Fibroblast of pulmonary artery (primary cell): ENCODE measurements at places on chromosomes 6 and 20.
A peak's percentile ranks its signal among the peaks of the same experiment; 100 is the strongest.

DNA sequence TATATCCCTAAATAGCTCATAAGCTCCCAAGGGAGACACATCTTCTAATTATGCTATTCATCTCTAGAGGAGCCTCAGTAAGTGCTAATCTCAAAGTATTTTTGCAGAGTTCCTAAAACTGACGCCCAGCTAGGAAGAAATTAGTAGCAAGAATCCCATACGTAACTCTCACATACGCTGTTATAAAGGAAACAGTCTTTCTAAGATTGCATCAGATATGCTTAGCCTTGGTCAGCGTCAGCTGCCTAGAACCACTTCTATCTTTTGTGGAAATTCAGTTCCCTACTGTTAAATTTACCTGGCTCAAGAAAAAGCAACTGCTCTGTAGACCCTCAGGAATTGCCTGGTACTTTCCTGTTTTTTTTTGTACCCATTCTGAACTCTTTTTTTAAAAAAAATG, 13.6 kb downstream of the RIPOR2 start:
- DNase-seq, result no peak

GRCh38 chr20:23142162-23143050, 56.3 kb upstream of the CD93 start:
- DNase-seq, result no peak

DNA sequence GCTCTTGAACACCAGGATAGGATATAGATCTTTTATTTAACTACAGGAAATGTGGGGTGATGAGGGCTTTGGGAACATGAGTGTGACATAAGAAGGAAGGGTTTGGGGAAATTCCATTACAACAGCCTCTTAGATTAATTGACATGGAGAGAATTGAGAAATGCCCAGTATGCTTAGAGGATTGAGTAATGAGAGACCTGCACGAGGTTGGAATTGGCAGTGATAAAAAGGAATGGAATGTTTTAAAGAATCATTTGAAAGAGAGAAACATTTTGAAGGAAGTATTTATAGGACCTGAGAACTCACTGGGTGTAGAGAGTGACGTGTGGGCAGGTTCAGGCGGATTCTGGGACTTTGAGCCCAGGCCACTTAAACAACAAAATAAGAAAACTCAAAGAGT, 227.0 kb downstream of the BMP2 start:
- DNase-seq, result peak; percentile 60

DNA sequence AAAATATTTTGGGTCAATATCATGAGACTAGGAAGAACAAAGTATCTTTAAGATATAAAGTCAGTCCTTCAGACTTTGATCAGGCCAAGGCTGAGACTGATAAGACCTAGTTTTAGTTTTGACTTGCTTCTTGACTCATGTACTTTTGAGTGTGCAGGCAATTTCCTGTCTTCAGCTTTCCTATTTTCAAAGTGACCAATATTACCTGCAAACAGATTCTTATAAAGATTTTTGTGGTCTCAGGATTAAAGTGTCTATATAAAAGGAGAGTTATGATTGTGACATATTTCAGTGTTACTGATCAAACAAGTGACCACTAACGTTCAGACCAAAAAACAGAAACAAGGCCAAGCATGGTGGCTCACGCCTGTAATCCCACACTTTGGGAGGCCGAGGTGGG, 36.0 kb upstream of the AKIRIN2 start:
- DNase-seq, result no peak

GRCh38 chr6:105511639-105512038, 108.8 kb upstream of the PREP start:
- DNase-seq, result no peak
